ENCODE measurements at places on chromosomes 4 and X. TPM values are rescaled to one million over a fixed set of nuclear protein-coding genes. Genes with fewer than 3 reads are reported as not detected.

The TLR8 gene
- 0.08 TPM for total RNA-seq

GRCh38 chr4:18511727-18512126 is 490.2 kb upstream of the LCORL start:
- no peak overlapping the region for H3K4me3 ChIP-seq
- H3K36me3 ChIP-seq = no peaks in the 10 kb centered on the region
- H3K27me3 ChIP-seq = no peaks in the 10 kb centered on the region
- no peak overlapping the region for H3K27ac ChIP-seq
- H3K4me1 ChIP-seq = no peaks in the 10 kb centered on the region
- no peak for DNase-seq

GRCh38 chrX:44308869-44309268 is 34.6 kb downstream of the EFHC2 start:
- H3K27me3 ChIP-seq = no peaks in the 10 kb centered on the region
- no peaks in the 10 kb centered on the region for H3K36me3 ChIP-seq
- no peak for DNase-seq
- H3K4me1 ChIP-seq = no peaks in the 10 kb centered on the region
- H3K27ac ChIP-seq = no peak overlapping the region
- no peak overlapping the region for H3K4me3 ChIP-seq

GRCh38 chr4:103144926-103145325 is 45.3 kb upstream of the BDH2 start:
- H3K36me3 ChIP-seq = no peaks in the 10 kb centered on the region
- no peaks in the 10 kb centered on the region for H3K4me1 ChIP-seq
- H3K27me3 ChIP-seq = no peaks in the 10 kb centered on the region
- no peak overlapping the region for H3K27ac ChIP-seq
- DNase-seq = no peak

- H3K4me1 ChIP-seq = peaks cover 11% of the 10 kb centered on the region
- H3K4me3 ChIP-seq = no peak overlapping the region
- no peak overlapping the region for H3K27ac ChIP-seq
- no peaks in the 10 kb centered on the region for H3K36me3 ChIP-seq
These were observed 101.9 kb downstream of the MAML3 start for GRCh38 chr4:140052050-140052449.

The FGFBP1 gene
- 2.2 TPM for total RNA-seq

DNA sequence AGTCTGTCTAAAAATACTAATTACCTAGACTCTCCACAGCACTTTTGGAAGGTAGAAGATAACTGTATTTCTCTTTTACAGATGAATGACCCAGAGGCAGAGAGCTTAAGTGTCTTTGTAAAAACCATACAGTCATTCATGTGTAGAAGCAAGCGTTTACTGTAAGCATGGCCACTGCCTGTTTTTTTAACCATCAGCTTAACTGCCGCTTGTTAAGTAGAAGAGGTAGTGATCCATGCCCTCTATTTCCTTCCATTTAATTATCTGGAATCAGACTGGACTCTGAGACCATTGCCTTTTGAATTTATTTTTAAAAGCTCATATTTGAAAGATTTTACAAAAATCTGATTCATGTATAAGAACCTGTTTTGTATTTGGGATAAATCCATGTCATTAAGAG is 111.2 kb upstream of the TECRL start:
- no peak for DNase-seq
- no peaks in the 10 kb centered on the region for H3K27me3 ChIP-seq
- no peak overlapping the region for H3K4me3 ChIP-seq
- no peaks in the 10 kb centered on the region for H3K4me1 ChIP-seq

The GAGE1 gene
- not detected for total RNA-seq

- H3K36me3 ChIP-seq = no peaks in the 10 kb centered on the region
- no peak for DNase-seq
- no peak overlapping the region for H3K4me3 ChIP-seq
- peak overlapping the region; percentile 90 for H3K27ac ChIP-seq
- peaks cover 8% of the 10 kb centered on the region for H3K4me1 ChIP-seq
These were observed 599 bp upstream of the IL2RG start for GRCh38 chrX:71111921-71112431.

- H3K27me3 ChIP-seq = no peaks in the 10 kb centered on the region
- H3K4me3 ChIP-seq = no peak overlapping the region
- no peak for DNase-seq
These were observed 27.3 kb downstream of the CT45A1 start for GRCh38 chrX:135740681-135741149.

DNA sequence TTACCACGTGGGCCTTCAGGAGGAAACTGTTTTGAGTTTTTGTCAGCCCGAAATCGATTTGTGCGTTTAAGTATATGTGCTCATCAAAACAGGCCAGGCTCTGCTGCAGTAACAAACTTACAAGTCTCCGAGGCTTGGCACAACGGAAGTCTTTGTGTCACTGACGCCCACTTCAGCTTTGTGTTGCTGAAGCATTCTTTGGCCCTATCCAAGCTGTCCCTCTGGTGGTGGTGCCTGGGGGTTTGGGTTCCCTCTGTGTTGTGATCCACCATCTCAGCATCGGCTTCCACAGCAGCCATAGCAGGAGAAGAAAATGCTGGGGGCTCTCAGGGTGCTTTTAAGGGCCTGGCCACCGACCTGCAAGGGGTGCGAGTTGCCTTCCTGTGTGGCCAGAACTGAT is 176.4 kb downstream of the PTTG2 start:
- peaks cover 15% of the 10 kb centered on the region for H3K4me1 ChIP-seq
- H3K27me3 ChIP-seq = no peaks in the 10 kb centered on the region
- DNase-seq = no peak
- no peak overlapping the region for H3K27ac ChIP-seq

GRCh38 chrX:113260474-113260873 is 419.8 kb upstream of the AMOT start:
- H3K27me3 ChIP-seq = no peaks in the 10 kb centered on the region
- H3K27ac ChIP-seq = no peak overlapping the region
- H3K36me3 ChIP-seq = no peaks in the 10 kb centered on the region
- no peaks in the 10 kb centered on the region for H3K4me1 ChIP-seq

The KIAA0232 gene
- 38.4 TPM for total RNA-seq

Data from hepatocyte (in vitro differentiated cells).